ENCODE measurements at places on chromosomes 13 and 19.

- no peak for DNase-seq
Measured at GRCh38 chr19:41194157-41194552, 1.1 kb downstream of the CYP2S1 start.

DNA sequence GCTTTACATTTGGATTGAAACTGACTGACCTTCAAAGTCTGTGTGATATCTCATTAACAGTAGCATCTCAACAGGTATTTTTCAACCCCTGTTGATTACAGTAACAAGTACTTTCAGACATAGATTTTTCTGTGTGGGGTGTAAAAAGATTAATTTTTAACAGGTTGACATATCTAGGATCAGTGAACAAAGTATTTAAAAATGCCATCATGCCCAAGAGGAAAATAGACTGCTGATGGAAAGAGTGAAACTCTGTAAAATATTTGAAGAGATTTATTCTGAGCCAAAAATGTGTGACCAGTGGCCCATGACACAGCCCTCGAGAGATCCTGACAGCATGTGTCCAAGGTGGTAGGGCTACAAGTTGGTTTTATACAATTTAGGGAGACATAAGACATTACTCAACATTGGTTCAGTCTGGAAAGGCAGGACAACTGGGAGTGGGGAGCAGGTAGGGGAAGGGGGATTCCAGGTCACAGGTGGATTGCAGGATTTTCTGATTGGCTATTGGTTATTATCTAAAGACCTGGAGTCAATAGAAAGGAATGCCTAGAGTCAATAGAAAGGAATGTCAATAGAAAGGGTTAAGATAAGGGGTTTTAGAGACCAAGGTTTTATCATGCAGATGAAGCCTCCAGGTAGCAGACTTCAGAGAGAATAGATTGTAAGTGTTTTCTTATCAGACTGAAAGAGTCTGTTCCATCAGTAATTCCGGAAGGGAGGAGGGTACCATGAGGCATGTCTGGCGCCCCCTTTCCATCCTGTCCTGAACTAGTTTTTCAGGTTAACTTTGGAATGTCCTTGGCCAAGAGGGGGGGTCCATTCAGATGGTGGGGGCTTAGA is 29.1 kb downstream of the TNFRSF19 start:
- no peak for DNase-seq

GRCh38 chr13:25391932-25392331 is 20.2 kb downstream of the ATP8A2 start:
- no peak for DNase-seq

DNA sequence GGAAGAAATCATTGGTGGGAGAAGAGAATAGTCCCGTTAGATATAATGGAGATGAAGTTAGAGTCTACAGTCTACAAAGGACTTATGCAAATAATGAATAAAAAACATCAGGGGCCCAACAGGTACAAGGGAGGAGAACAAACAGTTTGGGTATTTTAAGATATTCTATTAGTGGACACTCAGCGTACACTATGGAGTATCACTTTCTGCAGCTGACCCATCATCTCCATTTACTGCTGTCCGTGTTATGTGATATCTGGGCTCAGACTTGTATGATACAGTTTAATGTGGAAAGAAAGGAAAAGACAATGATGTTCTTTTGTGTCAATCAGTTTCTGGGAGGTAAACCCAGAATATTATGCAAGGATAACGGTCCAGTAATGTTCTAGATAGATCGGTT is 126.2 kb downstream of the RAB20 start:
- DNase-seq, result no peak

DNA sequence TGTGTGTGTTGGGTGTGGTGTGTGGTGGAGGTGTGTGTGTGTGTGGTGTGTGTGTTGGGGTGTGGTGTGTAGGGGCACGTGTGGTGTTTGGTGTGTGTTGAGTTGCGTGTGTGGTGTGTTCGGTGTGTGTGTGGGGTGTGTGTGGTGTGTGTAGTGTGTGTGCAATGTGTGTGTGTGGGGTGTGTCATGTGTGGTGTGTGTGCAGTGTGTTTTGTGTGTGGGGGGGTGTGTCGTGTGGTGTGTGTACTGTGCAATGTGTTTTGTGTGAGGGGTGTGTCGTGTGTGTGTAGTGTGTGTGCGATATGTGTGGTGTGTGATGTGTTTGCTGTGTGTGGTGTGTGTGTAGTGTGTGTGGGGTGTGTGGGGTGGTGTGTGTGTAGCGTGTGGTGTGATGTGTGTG is 6.0 kb upstream of the KPTN start:
- DNase-seq, result no peak

DNA sequence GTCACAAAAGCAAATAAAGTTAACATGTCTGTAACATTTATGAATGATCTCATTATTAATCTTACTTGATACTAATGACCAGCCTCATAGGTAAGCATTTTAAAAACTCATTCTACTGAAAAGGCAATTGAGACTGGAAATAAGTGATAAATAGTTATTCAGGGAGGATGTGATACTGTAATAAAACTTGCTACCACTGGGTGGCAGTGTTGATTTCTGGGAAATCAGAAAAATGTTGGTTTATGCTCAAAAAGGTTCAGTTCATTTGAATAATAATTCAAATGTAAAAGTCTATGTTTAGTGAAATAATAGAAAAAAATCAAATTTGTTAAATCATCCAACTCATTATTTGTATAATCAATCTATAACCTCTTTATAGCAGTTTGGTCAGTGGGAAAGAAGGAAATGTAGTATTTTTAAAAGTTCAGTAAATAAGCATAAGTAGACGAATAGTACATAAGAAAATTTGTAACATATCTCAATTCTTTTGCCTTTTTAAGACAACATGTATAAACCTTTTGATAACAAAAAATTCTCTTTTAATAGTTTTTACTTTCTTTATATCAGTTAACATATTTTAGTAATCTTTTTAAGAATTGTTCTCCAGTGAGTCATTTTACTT is 9.6 kb downstream of the ABHD13 start:
- DNase-seq, result no peak

- no peak for DNase-seq
Measured at GRCh38 chr19:3710265-3710812, 2.2 kb downstream of the TJP3 start.

DNA sequence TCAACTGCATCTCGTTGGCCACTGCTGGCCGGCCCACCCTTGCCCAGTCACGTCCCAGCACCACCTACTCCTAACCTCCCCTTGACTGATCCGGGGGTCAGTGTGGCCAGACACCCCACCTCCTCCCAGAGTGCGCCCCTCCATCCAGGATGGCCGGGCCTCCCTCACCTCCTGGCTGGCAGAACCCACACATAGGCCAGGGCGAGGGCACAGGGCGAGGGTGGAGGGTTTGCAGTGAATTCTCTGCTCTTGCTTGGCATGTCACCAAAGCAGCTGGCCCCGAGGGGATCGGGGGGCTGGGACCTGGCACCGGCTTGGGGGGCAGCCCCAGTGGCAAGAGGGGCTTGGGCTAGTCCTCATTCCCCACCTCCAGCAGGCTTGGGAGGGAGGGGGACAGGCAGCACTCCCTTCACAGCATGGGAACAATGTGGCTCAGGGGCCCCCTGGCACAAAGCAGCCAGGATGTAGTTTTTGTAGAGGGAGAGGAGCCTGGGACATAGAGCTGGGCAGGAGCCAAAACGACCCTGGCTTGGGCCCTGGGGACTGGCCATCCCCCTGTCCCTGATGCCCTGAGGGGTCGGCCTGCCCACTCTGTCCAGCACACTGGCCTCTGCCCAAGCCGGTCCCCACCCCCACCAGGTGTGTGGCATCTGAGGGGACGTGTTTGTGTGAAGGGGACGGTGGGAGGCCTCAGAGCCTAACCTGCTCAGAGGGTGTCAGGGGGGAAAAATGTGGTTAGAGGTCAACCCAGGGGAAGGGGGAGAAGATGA is 28.5 kb upstream of the ASF1B start:
- DNase-seq, result no peak

GRCh38 chr19:17495639-17496296 is 15.7 kb upstream of the PGLS start:
- no peak for DNase-seq

DNA sequence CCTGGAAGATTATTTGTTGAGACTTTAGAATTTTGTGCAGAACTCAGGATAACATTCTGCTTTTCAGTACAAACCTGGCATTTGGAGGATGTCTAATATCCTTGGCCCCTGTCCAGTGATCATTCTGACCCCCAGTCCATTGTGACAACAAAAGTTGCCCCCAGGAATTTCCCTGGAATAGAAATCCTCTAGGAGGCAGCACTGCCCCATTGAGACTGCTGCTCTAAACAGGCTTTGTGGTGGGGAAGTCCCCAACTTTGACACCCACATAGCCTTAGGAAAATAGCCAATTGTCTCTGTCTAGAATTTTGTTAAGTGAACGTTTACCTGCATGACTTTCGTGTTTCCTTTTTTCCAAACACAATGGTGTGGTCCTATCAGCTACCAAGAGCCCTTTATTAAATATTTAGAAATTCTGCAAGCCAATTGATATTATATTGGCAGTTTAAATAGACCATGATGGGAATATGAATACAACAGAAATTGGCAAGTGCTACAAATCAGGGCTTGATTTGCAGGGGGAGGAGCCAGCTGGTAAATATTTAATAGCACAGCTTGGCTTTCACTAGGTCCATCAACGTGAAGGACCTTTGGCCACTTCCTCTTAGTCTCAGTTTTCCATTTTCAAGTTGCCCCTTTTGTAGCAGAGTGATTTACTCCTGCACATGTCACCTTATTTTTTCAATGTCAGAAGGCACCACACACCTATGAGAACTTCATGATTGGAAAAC is 451.7 kb downstream of the EFNB2 start:
- DNase-seq, result no peak

DNA sequence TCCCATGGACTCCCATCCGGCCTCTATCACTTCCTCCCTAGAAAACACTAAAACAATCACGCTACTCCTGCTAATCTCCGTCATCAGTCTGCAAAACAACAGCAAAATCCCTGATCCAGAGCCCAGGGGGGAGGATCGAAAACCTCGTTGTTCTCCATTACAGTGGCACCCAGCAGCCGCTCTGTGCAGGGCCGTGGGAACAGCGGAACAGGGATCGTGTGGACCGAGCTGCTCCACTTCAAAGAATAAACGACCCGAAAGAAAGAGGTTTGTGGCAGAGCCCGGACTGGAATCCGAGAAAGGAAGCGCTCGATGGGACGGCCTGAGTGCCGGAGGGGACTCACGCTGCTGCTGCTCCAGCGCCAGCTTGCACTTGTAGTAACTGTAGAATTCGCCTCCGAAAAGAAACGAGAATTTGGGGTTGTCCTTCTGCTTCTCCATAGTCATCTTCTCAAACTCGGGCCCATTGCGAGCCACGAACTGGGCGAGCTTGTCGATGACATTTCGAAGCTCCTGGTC is 652 bp downstream of the CHERP start:
- no peak for DNase-seq

GRCh38 chr13:44934724-44935123 is 54.5 kb downstream of the NUFIP1 start:
- DNase-seq, result no peak

DNA sequence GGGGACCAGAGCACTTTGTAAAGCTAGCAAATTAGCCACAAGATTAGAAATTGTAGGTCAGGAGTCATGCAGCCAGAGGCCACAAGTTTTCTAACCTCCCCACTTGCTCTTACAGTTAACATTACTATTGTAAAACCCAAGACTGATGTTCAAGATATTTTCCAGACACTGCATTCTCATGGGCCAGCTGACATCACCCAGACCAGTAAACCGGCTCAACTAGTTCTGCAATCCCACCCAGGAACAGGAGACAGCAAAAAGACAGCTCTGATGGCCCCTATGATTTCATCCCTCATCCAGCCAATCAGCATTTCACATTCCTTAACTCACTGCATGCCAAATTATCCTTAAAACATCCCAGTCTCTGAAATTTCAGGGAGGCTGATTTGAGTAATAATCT is 178.5 kb downstream of the PRR20E start:
- no peak for DNase-seq

- DNase-seq, result no peak
Measured at GRCh38 chr13:26742691-26743358, 17.8 kb downstream of the GPR12 start.

GRCh38 chr19:3821156-3821555 is 35.0 kb upstream of the MATK start:
- no peak for DNase-seq

GRCh38 chr13:99215184-99215830 is 14.7 kb downstream of the UBAC2 start:
- DNase-seq, result no peak

DNA sequence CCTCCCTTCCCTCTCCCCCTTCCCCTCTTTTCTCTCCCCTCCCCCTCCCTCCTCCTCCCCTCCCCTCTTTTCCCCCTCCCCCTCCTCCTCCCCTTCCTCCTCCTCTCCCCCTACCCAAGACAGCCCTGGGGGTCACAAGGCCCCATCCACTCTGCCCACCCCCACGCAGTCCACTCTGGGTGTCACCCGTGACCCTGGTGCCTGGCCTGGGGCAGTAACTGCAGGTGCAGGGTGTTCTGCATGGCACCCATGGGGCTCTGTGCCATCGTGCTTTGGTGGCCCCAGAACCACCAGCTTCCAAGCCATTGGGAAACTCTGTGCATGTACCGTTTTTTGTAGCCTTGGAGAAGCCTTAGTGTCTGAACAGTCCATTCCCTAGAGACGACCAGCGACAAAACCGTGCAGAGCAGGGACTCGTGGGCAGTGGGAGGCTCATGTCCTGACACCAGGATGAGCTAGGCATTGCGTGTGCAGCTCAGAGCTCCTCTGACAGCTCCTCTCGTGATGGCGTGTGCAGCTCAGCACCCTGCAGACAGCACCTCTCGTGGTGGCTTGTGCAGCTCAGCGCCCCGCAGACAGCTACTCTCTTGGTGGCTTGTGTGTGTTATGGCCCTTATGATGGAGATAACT is 43.7 kb upstream of the F7 start:
- DNase-seq, result no peak

- DNase-seq, result no peak
Measured at GRCh38 chr19:8123683-8124082, 25.7 kb downstream of the FBN3 start.

GRCh38 chr13:76398425-76398824 is 487.8 kb downstream of the KCTD12 start:
- no peak for DNase-seq

DNA sequence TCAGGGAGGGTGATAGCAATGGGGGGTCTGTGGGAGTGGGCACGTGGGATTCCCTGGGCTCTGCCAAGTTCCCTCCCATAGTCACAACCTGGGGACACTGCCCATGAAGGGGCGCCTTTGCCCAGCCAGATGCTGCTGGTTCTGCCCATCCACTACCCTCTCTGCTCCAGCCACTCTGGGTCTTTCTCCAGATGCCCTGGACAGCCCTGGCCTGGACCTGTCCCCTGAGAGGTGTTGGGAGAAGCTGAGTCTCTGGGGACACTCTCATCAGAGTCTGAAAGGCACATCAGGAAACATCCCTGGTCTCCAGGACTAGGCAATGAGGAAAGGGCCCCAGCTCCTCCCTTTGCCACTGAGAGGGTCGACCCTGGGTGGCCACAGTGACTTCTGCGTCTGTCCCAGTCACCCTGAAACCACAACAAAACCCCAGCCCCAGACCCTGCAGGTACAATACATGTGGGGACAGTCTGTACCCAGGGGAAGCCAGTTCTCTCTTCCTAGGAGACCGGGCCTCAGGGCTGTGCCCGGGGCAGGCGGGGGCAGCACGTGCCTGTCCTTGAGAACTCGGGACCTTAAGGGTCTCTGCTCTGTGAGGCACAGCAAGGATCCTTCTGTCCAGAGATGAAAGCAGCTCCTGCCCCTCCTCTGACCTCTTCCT is 9.3 kb upstream of the CEACAM7 start:
- no peak for DNase-seq

Measured in stimulated activated CD8-positive, alpha-beta memory T cell treated with anti-CD3 and anti-CD28 coated beads, Interleukin-4, amount 100 ng/mL, for 1 hour (primary cell).